ENCODE measurements at places on chromosomes 1 and 21.

DNA sequence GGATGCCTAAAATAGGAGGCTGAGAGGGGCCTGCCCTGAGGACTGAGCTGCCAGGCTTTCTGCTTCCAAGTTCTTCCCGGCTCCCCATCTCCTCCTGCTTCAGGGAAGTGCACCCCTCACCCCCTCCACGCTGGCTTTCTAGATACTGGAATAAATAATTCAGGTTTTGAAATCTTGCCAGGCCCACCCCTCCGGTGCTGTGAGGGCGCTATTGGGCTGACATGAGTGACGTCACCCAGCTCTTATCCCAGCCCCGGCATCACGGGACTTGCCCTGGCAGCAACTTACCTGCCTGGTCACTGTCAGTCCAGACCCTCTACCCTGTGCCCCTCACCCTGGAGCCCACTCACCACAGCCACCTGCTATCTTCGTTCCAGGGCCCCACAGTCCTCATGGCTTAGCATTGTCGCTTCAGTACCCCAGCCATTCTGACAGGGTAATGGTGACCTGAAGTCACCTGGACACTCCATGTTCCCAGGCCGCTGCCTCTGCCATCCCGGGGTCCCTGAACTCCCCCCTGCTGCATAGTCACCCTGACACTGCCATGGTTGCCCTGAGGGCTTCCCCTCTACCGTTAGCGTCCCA, 819 bp upstream of the GPR3 start:
- DNase-seq: peak; percentile 79

GRCh38 chr1:56132520-56132919, 446.8 kb downstream of the PLPP3 start:
- peak; percentile 86 for DNase-seq

DNA sequence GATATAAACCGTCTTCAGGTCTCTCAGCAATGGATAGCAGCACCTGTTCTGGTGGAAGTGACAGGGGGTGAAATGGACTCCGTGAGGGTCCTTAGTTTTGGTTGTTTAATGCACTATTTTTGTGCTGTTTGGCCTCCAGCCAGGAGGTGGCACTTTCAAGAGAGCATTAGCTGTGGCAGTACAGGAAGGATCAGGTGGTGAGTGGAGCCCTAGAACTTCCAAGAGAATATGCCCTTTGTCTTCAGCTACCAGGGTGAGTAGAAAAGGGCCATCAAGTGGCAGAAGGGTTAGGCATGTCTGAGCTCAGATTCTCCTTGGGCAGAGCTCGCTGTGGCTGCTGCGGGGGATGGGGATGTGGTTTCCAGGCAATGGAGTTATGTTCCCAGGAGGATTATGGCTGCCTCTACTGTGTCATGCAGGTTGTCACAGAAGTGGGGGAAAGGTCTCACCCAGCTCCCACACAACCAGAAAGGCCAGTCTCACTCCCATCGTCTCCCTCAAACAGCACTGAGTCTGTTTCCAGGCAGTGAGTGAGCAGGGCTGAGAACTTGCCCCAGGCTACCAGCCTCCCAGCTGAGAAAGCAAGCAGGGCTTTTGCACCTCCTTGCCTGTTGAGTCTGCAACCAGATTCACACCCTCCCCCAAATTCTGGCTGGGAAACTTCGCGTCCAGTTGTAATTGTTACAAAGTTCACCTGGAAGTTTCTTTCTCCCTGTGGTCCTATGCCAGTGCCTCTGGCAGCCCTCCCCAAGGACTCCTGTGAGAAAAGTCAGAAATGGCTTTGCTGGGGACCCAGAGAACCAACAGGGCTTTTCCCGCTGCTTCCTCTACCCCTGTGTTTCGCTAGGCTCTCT, 39.1 kb upstream of the TTLL7 start:
- DNase-seq: no peak

GRCh38 chr1:21260405-21261125, 29.7 kb downstream of the ECE1 start:
- no peak for DNase-seq

DNA sequence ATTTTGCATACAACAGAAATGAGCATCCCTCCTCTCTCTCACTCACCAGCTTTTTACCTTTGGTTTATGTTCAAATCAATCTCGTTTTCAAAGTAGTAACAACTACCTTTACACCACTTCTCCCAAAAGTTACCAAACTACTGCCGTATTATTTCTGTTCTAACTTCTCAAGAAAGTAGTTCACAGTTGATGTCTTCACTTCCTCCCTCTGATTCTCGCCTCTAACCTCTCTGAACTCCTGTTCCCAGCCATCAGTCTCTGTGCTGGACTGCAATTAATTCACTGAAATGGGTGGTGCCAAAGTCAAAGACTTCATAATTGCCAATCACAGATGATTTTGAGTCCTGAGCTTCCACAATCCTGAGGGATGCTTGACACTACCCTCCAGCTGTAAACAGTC, 54.0 kb downstream of the ZNF281 start:
- DNase-seq: no peak

DNA sequence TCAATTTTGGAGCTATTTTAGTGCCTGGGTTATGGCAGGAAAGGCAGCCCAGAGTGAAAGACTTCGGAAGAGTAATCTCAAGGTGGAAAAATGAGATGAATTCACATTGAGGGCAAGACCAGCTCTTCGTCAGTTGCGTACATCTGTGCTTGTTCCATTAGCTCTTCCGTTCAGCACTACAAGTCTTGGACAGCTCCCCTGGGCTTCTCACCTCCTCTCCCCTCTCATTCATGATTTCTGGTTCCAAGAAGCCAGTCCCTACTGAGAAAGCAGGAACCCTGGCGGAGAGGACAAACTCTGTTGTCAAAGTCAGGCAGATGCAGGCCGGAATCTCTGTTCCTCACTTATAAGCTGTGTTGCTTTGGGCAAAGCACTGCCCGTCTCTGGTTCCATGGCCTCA, 76.5 kb downstream of the ACTL8 start:
- DNase-seq: peak; percentile 61

DNA sequence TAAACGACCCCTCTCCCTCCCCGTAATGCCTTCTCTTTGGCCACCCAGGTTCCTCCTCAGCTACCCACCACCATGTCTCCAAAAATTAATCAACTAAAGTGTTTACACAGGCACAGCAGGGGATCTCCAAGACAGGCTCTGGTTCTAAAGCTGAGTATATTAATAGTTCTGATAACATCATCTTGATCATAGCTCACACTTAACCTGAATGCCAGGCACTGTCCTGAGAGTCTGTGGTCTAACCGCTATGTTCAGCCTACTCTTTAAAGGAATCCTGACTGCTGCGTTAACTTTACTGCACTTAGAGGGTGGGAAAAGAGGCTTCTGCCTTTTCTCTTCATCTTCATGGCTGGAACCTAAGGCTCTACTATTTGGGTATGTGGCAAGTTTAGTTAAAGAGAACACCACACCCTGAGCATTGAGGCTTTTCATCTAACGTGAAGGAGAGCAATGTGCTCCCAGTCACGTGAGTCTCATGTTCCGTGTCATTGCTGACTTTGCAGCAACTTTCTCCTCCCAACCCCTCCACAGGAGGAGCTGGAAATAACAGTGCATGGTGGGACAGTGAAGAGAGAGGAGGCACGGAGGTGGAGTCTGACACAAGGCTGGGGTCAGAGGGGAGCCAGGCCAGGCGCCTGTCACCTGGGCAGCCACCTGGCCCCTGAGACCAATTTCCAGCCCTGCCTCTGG, 86.4 kb downstream of the FAM78B start:
- no peak for DNase-seq

- DNase-seq: no peak
Measured at GRCh38 chr1:85318217-85318616, 41.8 kb upstream of the BCL10 start.

DNA sequence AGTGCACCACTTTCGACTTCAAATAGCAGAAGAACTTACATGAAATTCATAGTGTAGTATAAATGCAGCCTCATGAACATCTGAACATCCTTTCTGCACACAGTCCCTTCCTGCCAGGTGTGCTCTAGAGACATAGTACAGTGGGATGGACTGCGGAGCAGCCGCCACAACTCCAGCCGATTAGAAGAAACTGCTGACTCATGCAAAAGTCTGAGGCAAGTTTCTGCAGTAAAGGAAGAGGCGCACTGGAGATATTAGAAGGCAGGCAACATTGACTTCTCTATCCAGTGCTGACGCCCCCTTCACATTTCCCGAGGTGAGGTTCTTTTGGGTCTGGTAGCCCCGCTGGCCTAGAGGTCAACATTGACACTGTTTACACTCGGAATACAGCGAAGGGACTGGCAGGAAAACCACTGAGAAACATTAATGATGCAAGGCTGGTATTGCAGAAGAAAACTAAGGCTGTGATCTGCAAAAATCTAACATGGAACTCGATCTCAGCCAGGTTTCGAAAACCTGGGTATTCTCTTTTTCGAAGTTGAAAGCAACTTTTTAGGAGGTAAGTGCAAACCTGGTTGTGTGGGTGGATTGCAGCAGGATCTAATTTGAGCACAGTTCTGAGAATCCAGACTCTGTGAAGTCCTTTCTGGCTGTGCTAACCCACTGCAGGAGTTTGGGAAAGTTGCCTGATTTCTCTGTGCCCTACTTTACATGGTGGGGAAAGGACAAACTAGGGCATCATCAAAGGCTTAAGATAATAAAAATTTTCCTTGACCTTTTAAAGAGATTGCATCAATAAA, 90.7 kb downstream of the CDC7 start:
- peak; percentile 80 for DNase-seq

DNA sequence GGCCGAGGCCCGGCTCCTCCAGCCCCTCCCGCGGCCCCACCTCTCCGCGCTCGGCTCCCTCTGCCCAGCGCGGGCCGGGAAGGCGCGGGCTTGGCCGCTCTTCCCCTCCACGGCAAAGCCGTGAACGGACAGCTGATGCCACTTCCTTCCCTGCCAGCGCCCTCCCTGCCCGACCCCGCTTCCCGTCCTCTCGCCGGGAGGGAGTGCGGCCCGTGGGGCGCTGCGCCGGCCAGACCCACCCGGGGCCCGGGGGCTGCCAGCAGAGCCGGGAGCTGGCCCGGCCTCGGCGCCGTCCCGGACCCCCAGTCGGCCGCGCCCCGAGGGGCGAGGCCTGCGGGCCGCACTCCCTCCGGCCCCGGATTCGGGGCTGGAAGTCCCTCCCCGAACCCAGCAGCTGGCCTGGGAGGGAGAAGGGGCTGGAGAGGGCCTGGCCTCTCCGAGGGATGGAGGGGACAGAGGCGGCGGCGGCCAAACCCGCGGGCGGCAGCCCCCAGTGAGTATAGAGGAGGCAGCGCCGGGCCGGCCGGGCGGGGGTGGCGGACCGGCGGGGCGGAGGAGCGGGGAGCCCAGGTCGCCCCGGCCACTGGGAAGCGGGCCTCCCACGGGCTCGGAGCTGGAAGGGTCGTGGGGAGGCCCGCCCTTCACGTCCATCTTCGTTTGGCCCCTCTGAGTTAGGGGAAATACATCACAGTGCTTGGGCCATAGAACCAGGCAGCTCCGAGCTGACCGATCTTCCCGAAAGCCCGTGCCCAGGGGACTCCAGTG, at the start of gene KIAA1614:
KIAA1614 (plus strand) TSS at position 97 of the 765 bp plus-strand sequence; CDS start at position 444, 347 bp downstream.
- peak; percentile 20 for DNase-seq

- peak; percentile 94 for DNase-seq
Measured at GRCh38 chr1:43367026-43367903, 546 bp downstream of the ELOVL1 start.

DNA sequence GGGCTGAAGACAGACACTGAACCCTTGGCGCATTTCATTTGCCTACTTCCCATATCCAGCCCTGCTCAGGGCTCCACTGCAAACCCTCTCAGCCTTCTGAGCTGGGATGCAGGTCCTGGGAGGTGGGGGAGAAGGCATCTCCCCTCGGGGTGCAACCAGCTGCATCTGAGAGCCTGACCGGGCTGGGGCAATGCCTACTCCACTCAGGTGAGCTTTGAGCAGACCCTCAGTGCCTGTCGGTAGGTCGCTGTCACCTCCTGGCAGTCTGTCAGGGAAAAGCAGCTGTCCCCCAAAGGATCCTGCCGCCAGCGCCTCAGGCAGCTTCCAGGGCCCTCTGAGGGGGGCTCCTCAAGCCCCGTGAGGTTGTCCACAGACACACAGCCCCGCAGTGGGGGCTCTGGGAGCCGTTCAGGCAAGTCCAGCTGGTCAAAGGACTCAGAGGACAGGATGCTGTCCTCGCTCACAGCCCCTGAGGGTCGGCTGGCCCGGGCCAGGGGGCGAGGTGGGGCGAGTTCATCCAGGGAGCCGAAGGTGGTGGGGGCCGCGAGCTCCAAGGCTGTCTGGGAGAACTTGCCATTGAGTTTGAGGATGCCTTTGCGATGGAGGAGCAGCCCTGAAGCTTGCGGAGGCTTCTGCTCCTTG, 18.2 kb downstream of the NUAK2 start:
- no peak for DNase-seq

DNA sequence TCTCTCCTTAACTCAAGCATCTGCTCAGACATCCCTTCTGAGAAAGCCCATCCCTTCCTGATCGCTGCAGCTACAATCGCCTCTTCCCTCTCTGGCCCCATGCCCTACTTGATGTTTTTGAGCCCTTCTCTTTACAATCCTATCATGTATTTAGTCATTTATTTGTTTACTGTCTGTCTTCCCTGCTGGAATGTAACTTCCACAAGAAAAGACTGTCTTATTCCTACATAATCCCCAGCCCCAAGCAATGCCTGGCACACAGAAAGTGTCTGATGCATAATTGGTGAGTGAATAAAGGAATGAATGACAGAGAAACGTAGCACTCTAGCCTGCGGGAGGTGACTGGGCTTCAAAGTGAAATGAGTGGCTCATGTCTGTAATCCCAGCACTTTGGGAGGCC, 25.4 kb downstream of the ECE1 start:
- DNase-seq: no peak

- no peak for DNase-seq
Measured at GRCh38 chr1:61087571-61087970, 5.2 kb downstream of the NFIA start.

GRCh38 chr1:29972421-29973053, 736.2 kb downstream of the PTPRU start:
- no peak for DNase-seq
